SIG-M5 (cell line): ENCODE measurements at places on chromosomes 5 and 9.

DNA sequence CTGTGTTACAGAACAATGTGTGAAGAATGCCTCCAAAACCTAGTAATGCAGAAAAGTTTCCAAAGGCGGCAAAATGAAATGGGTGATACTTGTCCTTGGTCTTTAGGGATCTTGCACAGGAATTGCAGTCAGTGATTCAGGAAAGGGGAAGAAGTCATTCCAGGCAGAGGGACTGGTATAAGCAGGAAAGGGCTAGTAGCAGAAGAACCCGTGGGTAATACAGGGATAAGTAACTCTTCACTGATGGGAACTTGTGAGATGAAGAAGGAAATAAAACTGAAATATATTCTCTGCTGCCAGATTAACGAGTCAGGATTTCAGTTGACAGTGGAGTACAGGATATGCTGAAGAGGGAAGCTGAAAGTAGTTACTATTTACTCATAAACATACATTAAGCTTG is 1.2 kb downstream of the SRFBP1 start:
- DNase-seq = no peak

- DNase-seq = no peak
Observed at GRCh38 chr5:22986281-22986680, 133.1 kb upstream of the CDH12 start.

DNA sequence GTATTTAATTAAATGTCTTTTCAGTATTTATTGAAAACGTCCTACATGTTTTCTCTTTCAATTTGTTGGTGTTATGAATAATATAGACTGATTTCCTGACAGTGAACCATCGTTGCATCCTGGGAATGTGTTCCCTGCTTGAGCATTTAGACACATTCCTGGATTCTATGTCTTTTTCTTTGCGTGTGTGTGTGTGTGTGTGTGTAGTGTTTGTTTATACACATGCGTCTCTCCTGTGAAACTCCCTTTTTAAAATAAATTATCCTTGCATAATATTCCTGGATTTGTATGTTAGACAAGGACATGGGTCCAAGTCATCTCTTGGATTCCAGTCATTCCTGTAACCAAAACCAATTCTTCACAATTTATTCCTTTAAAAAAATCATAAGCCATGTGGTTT is 153.4 kb downstream of the HSPA4 start:
- DNase-seq = no peak

- no peak for DNase-seq
Observed at GRCh38 chr5:77645158-77645994, 6.9 kb upstream of the OTP start.

DNA sequence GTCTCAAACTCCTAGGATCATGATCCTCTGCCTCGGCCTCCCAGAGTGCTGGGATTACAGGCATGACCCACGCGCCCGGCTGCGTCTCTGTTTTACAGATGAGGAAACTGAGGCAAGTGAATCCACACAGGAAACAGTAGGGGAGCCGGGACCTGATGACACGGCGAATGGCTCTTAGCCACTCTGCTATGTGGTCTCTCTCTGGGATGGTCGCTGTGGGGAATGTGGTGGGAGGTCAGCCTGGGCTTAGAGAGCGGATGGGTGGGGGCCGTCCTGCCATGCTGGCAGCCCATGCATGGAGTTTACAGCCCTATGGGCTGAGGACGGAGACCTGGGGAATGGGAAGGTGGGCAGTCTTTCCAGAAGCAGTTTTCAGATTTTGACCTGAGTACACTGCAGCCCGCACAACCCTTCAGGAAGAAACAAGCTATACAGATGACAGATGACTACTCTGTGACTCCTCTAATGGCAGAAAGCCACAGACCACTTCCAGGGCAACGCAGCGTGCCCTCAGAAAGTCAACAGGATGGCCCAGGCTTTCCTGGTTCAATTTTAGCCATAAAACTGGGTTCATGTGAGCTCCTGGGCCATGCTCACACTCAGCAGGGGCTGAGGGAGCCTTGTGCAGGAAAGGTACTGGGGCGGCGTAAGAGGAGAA is 136.1 kb upstream of the RAPGEF1 start:
- no peak for DNase-seq

DNA sequence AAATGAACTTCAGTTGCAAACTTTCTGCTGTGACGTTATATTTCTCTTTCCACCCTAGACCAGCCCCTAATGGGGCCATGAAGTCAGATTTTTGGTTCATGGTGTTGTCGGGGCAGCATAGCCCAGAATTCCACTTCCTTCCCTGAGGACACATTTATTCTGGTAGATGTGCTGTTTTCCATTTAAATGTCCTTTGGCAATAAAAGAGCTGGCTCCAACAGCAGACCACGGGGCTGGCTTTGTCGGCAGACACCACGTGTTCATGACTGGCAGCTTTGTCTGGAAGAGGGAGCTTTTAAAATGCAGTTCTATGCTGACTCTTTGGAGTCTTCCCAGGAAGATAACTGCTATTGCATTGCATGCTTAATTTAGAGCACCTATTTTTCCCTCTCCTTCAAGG is 17.6 kb upstream of the LCP2 start:
- DNase-seq = no peak

DNA sequence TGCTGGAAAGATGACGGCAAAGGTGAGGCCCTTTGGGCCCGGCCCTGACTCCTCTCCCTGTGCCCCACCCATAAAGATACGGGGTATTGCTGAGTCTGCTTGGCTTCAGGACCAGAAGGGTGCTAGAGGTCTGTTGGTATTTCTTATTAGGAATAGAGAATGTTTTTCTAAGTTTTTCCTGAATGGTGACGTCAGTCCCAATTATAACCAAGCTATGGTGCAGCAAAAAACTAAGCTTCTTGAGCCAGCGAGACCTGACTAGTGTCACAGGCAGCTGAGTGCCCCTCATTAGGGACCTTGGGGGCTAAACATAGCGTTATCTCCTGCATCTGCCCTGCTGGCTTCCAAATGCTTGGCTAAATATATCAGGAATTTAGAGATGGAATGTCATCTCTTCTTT is 151.0 kb upstream of the TBC1D2 start:
- DNase-seq = no peak

- DNase-seq = no peak
Observed at GRCh38 chr5:73218552-73219171, 45.7 kb downstream of the TMEM174 start.

DNA sequence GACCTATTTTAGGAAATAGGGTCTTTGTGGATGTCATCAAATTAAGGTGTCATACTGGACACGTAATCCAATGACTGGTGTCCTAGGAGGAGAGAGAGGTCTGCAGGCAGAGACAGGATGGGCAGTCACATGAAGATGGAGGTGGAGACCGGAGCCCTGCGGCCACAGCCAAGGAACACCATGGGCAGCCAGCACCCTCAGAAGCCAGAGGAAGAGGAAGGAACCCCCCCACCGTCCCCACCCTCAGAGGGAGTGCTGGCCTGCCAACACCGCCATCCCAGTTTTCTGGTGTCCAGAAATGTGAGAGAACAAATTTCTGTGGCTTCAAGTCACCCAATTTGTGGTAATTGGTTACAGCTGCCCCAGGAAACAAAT is 88.3 kb downstream of the NSUN2 start:
- DNase-seq = no peak

GRCh38 chr5:165126598-165126997 is 1621.2 kb downstream of the MAT2B start:
- DNase-seq = no peak

GRCh38 chr9:29816954-29817703 is 2243.8 kb upstream of the C9orf72 start:
- no peak for DNase-seq

DNA sequence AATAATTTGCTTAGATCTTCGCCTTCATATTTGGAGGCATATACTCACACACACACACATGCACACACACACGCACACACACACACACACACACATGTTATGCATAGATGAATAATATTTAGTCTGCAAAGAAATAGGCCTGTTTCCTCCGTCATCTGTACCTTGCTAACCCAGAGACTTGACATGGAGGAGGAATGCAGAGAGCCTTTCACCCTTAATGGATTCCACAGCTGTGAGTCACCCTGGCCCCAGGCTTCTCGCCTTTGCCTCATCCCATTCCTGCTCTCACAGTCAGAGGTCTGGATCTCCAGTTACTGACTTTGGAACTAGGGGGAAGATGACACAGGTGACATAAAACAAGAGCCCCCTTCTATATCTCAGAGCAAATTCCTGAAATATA is 29.7 kb downstream of the ZNF462 start:
- DNase-seq = no peak

DNA sequence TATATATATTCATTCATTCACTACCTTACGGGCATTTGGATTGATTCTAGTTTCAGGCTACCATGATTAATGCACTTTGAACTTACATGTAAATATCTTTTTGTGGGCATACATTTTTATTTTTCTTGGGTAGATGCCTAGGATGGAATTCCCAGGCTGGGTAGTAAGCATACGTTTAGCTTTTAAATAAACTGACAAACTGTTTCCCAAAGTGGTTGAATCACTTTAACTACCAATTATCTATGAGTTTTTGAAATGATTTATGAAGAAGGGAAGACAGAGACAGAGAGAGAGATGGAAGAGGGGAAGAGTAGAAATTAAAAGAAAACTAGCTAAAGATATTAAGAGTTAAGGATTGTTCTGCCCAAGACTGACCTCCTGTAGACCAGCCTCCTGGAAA is 612.6 kb downstream of the PSAT1 start:
- DNase-seq = no peak

- DNase-seq = no peak
Observed at GRCh38 chr9:101639785-101640665, 45.3 kb upstream of the PPP3R2 start.

GRCh38 chr5:107384256-107384655 is 286.5 kb downstream of the EFNA5 start:
- DNase-seq = no peak

GRCh38 chr5:62298118-62298517 is 7.9 kb upstream of the KIF2A start:
- DNase-seq = no peak
